Stimulated activated CD4-positive, alpha-beta T cell treated with anti-CD3 and anti-CD28 coated beads, Interleukin-2, amount 100 ng/mL, for 4 hours (primary cell): ENCODE measurements at places on chromosomes 3 and 15.

DNA sequence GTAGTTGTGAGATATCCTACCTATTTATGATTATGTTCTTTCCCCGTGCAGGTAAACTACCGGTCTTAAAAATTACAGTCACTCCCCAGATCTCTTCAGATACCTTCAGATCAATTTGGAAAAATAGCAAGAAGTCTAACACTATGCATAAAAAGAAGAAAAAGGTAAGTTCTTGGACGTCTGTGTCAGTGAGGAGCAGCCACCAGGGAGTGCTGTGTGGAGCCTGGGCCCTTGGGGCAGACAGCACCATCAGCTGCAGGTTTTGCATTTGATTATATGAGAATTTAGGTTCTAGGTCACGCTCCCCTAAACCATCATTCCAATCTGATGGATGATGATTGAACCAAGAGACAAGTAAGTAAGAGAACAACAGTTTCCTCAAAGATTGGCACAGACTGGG is 8.9 kb upstream of the RNF7 start:
- DNase-seq = no peak

DNA sequence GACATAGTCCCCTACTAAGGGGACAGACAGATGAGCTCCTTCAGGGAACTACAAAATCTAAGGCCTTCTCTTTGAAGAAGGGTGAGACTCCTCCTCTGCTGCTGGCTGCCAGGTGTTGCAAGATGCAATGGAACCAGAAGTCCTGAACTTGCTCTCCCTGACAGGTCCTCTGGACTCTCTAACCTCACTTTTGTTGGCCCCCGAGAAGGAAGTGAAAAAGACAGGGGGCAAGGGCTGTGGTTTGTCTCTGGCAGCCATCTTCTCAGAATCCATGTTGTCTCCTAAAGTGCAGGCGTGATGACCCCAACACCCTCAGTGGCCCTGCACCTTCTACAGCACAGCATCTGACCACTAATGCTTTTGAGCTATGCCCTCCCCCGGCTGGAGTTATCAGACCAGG is 292.5 kb downstream of the CHST2 start:
- no peak for DNase-seq

GRCh38 chr15:95868970-95869369 is 461.5 kb upstream of the NR2F2 start:
- DNase-seq = no peak

DNA sequence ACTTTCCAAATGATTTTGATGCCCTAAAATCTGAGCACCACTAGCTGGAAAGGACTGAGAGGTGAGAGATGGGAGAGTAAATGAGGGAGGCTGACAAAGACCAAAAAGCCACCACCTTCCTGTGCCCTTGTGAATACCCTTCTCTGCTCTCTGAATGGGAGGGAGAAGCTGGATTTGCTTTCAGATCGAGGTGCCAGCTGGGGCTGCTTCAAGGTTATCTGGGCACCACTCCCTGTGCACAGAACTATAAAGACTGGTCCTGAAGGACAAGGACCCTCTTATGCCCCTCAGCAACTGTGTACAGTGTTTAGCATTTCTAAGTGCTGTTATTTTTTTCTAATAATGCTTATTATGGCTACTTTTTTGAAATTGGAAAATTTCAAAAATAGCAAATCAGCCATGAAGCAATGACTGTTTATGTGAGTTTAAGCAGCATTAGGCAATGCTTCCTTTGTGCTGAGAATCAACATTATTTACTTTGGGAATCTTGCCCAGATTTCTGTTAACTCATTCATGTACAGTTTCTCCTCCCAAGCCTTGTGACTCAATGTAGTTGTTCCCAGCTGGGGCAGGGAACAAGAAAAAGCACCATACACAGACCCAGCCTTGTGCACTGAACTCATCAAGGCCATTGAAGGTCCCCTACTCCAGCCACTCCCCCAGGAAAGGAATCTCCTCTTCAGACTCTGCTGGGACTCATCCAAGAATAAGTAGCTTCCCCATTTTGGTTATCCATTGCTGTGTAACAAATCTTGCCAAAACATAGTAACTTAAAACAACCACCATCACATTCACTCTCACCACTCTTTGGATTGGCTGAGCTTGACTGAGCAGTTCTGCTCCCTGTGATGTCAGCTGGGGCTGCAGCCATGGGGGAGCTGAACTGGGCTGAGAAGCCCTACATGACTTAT is 37.3 kb upstream of the CDV3 start:
- no peak for DNase-seq

DNA sequence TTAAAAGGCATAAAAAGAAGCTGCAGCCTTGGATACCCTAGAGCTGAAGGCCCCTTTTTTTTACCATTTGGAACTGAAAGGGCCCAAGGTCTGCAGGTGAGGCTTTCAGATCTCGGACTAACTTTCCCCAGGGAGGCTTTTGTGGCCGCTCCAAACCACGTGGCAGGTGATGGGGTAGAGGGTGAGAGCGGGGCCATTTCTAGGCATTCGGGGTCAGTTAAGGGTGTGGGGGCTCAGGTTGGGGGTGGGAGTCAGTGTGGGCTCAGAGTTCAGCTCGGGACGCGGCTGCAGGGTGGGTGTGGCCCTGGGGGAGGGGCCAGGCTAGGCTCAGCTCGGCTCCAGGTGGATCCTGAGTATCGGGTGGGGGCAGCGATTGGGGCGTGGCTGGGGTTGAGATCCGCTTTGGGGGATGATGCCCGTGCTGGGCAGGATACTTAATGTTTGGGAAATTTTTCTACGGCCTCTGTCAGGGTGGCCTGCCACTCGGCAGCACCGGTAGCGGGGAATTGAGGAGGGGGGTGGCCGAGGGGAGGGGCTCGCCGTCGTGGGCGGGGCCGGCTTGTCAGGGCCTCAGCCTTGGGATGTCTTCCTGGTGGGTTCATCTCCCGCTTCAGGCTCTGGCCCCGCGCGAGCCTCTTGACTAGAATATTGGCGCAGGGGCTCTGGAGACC is 2.5 kb downstream of the KLF13 start:
- no peak for DNase-seq

- DNase-seq = no peak
Measured at GRCh38 chr3:43638594-43639447, 17.0 kb upstream of the ANO10 start.

GRCh38 chr3:6098516-6099157 is 762.3 kb upstream of the GRM7 start:
- no peak for DNase-seq

GRCh38 chr15:66772604-66773128 is 70.6 kb downstream of the SMAD6 start:
- no peak for DNase-seq

GRCh38 chr3:154177406-154177805 is 56.2 kb downstream of the ARHGEF26 start:
- DNase-seq = no peak

DNA sequence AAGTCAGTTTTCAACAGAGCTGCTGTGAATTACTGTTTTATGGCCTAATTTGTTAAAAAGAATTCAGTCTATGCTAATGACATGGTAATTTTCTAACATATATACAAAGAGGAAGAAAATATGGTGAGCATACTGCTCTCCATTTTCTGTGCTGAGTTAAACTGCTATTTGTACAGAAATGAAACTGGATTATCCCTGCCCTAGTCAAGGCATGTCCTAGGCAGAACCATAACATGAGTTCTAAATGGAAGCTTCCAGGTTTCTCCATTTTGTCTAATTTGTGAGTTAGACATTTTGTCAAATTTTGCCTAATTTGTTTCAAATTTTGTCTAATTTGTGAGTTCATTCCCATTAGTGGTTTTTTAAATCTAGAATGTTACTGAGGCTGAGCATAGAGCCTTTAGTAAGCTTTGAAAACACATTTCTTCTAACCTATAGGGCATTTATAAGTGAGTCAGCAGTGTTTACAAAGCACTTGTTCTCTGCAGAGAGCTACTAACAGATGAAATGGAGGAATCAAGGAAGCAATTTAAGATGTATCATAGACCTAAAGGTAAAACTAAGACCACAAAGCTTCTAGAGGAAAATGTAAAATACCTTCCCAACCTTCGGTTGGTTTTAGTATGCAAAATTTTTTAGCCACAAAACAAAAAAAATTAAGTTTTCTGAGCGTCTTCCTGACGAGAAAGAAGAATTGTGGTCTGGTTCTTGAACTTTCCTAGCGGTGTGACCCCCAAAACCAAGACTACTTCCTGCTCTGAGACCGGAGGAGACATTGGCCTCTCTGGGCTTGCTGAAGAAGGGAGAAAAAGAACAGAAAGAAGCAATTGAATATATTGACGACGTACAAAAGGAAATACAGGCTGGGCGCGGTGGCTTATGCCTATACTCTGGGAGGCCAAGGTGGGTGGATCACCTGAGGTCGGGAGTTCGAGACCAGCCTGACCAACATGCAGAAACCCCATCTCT is 9.8 kb downstream of the P2RY14 start:
- DNase-seq = no peak

GRCh38 chr3:126180477-126181397 is at the start of gene ALDH1L1:
Gene ALDH1L1, minus strand, starts transcription at chr3:126180586. Its CDS starts 19,607 bp downstream, at chr3:126160979.
- no peak for DNase-seq

- no peak for DNase-seq
Measured at GRCh38 chr3:18440066-18440722, 15.1 kb upstream of the SATB1 start.

DNA sequence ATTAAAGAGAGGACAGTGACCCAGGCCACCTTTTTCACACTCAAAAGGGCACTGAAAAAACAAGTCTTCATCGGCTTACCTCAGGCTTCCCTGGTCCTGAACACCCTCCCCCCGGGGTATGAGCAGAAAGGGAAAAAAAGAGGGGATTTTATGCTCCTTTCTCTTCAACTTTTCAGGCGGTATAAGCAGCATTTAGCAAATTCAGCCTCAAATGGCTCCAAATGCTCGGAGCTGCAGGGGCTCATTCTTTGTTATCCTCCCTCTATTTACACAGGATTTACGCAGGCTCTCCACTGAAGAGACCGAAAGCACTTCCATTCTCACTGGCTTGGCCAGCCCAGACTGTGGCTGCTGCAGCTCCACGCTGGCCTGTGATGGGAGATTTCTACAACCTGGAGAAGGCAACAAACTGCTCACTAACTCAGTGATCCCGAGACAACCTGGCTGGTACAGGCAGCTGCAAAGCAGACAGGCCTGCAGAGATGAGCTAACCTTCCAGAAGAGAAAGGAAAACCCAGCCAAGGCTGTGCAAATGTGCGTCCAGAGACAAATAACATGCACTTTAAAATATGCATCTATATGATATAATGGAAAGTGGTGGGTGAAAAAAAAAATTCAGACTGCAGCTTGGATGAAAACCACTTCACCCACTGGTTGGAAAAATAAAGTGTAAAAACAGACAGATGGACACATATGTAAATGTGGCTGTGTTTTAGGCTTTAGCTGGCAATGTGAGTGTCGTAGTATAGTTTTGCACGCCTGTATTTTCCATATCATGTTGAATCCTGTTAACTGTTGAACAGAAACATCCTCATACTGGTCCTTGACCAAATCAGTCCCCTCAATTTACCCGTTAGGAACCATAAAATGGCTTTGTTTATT is 54.2 kb downstream of the MEIS2 start:
- DNase-seq = no peak

DNA sequence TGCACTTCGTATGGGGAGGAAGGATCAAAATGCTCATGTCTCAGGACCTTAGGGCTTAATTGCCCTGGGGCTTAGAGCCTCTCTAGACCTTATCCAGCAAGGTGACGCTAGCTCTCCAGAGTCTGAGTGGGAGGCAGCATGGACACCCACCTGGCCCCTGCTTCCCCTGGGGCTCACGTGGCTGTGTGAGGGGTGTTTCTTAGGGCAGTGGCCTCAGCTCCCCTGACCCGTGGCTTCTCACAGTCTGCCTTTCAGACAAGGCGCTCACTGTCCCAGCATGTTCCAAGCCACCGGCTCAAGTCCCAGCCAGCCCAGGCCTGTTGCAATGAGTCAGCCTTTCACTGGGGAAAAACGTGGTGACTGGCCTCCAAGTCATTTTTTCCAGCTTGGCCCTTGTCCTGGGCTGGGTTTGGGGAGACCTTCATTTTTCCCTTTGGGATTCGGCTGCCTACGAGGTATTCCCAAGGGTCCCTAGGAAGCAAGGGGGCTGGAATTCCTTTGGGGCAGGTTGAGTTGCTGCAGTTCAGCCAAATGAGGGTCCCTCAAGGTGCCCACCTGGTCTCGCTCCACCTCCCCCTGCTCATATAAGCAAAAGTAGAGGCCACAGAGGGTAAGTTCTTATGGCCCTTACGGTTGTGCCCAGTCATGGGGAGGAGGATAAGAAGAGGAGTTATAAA is 15.7 kb downstream of the BHLHE40 start:
- no peak for DNase-seq

GRCh38 chr3:107868449-107868848 is 222.4 kb downstream of the CD47 start:
- no peak for DNase-seq

DNA sequence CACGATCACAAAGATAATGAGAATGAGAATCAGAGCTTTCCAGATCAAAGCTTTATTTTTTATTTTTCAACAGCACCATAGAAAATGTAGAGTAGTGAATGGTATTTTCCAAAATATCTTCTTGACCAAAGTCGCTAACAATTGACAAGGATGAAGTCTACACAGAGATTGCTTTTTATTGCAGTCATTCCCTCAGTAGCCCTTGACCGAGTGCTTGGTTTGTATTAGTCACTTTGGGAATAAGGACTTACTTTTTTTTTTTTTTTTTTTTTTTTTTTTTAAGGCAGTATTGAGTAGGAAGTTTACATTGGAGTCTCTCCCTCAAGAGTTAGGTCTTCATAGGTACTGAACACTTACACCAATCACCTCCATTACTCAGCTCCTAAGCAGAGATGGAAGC is 39.8 kb downstream of the THRB start:
- no peak for DNase-seq

DNA sequence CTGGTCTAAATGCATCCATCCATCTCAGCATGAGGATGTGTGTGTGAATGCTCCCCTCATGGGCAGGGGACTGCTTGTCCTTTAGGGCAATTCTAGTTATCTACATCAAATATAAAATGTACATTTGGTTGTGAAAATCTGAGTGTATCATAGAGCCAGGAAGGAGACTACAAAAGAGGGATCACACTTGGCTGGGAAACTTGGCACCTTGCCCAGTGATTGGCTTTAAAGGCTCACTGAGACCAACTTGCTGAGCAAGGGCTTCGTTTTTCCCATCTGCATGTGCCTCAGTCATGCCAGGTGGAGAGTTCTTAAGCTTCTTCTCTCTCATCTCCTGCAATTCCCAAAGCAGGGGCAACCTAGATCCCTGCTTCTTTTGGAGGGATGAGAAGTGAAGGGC is 5.2 kb downstream of the CAPN3 start:
- no peak for DNase-seq

DNA sequence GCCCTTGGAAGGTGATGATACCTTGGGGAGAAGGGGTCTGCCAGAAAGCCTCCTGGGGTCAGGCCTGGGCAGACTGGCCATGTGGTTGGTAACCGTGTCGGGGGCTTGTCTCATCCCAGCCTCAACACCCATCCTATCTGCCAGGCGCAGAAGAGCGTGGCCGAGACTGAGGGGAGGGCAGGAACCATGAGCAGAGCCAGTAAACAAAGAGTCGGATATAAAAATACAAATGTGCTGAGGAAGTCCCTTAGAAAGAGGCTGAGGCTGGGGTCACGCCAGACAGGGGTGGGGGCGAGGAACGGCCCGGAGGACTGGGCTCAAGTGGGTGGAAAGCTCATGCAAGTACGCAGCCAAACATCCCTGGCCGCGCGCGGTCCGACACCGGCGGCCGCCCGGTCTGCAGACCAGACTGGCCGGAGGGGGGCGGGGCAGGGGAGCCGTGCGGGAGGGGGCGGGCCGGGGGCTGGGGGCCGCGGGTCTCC is 1.9 kb downstream of the CAMK2N2 start:
- DNase-seq = no peak
